ENCODE measurements at places on chromosomes 13 and 19.

DNA sequence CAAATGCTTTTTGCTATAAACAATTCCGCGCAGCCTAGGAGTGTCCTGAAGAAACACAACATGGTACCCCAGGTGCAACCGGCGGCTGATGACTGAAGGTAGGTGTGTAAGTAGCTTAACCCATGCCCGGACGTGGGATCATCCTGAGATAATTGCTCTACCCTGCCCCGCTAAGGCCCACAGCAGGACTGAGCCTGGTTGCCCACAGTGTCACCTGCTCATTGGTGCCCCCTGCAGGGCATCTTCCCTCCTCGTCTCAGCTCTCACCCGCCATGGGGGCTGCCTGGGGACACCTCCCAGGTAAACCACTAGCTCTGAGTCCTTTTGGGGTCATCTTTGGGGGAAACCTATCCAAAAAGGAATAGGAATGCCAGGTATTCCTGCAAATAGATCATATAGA is 22.3 kb downstream of the TMEM161A start:
- peak; percentile 30 for DNase-seq

DNA sequence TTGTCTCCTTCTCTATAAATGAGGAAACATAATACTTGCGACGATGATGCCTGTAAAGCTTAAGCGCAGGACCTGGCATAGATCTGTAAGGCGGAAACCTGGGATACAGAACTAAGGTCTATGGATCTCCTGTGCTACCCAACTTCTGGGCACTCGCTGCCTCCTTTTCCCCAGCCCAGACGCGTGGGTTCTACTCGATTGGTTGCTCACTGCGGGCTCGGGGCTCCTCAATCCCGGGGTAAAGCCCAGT is 615 bp upstream of the PSMC4 start:
- no peak for DNase-seq

GRCh38 chr19:35666251-35666913 is at the start of gene UPK1A:
UPK1A (plus strand) TSS chr19:35666517; CDS start chr19:35666813, 296 bp downstream.
- no peak for DNase-seq

- DNase-seq, result no peak
These were observed 36.1 kb downstream of the TNFSF13B start for GRCh38 chr13:108305655-108306054.

DNA sequence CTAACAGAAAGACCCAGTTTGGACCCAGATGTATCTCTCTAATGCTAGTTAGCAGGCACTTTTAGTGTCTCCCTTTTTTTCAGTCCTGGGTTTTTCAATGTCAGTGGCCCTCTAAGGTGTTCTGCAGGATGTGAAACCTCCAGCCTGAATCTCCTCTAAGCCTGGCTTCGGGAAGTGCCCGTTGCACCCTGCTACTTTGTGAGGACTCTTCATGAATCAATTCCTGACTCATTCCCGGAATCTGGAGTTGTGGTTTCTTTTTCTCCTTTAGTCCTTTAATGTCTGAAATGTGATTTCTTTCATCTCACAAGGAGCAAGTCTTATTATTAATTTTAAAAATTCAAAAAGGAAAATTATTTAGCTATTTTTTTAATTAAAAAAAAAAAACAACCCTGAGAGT is 116.0 kb downstream of the ZNF536 start:
- DNase-seq, result no peak

DNA sequence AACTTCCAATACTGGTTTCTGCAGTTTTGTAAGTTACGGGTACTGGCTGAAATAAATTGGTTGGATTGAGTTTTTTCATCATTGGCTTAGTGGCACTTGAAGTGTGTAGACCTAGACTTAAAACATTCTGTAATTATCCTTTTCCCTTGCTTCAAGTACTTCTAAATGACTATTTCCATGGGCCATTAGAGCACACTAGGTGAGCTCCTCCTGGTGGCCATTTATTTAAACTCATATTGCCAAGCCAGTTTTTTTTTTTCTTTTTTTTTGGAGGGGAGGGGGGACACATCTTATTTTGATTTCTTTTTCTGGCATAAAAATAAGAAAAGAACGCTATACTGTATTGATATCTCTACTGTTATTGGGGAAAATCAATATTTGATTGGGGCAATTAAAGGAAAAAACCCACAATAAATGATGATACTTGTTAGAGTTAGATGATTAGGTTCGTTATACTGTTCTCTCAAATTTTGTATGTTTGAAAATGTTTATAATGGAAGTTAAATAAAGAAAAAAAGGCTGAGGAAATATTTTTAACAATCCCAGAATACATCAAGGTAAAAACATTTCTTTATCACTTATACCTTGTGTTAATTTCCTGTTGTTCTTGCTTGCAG is 82.9 kb downstream of the PDS5B start:
- peak; percentile 10 for DNase-seq

DNA sequence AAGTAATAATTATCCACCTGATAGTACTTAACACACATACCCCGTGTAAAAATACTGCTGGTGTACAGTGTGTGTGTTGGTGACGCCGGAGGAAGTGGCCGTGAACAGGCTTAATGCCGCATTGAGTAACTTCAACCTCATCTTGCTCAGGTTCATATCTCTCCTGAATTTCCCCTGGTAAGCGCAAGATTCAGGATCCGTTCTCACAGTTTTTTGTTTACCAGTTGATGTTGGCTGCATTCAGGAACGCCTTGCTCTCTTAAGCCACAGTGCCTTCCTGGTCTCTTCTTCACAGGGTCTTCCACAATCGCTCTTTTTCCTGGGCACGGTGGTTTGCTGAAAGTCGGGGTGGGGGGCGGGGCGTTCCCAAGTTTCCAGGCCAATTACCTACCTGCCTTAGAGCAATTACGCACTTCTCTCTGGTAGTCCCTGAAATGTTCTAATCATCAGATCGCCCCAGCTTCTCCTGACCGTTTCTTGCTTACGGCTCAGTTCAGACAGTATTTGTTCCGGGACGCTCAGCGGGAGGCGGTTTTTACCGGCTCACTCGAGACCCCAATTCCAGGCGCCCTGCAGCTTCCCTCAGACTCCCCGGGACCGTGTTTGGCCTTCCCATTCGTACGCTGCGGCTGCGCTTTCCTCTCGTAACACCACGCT is 706 bp upstream of the DNAJC3 start:
- DNase-seq, result peak; percentile 8

- no peak for DNase-seq
These were observed 17.6 kb downstream of the ZNF791 start for GRCh38 chr19:12628040-12629022.

DNA sequence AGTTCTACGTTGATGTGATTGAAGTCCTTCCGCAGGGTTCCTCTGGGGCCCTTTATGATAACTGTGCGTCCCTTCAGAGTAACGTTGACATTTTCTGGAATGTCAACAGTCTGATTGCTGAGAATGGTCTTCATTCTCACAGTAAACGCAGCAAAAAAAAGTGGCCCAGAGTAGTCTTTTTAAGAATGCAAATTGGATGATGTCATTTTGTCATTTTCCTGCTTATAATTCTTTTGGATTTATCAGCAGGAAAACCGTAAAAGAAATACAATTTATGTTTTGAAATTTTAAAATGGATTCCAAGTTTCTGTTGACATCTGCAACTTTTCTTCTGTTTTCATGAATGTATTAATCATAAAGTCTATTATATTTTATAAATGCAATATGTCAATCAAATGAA is 14.8 kb downstream of the URI1 start:
- DNase-seq, result no peak

- DNase-seq, result no peak
These were observed 1919.3 kb downstream of the PCDH9 start for GRCh38 chr13:65310663-65311328.

GRCh38 chr13:98325724-98326123 is 148.7 kb upstream of the RNF113B start:
- DNase-seq, result no peak

GRCh38 chr13:21478881-21479808 is 20.0 kb upstream of the ZDHHC20 start:
- DNase-seq, result peak; percentile 20

DNA sequence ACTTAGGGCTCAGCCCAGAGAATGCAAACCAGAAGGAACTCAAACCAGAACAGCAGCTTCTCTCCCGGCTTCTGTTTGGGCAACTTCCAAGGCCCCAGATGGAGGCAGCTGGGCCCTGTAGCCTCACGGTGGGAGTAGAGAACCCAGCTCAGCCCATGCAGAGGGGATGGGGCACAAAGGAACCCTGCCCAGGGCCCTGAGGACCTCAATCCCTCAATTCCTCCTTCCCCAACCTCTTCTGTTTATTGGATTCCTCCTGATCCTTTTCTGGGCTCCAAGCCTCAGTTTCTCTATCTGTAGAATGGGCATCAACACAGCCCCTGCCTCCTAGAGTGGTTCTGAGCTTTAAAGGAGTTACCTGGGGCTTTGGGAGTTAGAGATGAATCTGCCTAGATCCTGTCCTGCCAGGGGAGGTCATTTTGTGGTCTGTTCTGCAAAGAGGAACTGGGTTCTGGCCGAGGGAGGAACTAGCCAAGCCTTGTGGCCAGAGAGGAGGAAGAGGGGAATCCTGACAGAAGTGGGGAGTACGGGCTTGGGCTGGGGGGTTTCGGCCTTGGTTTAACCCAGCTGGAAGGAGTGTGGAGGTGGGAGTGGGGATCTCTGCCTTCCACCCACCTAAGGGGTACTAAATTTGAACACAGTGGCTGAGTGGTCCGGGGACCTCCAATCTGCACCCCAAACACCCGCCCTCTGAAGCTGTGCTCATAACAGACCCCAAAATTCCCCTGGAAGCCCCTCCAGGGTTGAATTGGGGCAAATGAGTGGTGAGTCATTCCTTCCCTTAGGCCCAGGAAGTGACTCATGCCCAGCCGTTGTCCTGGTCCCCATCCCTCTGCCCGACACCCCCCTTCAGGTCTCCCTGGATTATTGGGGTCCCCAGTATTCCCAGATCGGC is 2.7 kb downstream of the ADGRE5 start:
- DNase-seq, result peak; percentile 67

DNA sequence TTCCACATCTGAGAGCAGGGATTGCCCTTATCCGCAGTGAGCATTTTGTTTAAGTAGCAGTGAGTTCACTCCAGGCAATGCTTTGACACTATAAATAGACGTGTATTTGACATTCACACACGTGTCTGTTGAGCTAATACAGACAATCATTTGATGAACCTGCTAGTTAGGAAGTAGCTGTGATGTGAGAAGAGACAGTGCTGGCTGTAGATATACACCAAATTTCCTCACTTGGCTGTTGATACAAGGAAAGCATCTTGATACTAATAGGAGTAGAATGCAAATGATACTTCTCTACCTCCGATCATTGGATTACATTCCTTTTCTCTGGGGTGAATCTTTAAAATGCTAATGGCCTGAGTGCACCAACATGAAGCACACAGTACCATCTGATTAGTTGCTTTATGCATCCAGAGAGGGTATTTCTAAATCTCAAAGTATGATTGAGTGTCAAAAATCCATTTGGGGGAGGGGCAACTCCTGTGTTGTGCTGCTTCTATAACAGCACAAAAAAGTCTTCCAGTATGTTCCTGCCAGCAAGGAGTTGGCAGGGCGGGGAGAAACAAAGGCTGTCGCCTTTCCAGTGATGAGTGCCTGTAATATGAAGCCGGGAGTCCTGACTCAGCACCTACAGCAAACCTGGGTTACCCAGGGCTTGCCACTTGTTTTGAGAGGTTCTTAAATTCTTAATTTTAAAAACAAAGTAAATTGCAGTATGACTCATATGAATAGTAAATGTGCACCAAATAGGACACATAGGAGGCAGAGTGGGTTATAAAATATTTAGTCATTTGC is 7.0 kb downstream of the CUL4A start:
- DNase-seq, result no peak

DNA sequence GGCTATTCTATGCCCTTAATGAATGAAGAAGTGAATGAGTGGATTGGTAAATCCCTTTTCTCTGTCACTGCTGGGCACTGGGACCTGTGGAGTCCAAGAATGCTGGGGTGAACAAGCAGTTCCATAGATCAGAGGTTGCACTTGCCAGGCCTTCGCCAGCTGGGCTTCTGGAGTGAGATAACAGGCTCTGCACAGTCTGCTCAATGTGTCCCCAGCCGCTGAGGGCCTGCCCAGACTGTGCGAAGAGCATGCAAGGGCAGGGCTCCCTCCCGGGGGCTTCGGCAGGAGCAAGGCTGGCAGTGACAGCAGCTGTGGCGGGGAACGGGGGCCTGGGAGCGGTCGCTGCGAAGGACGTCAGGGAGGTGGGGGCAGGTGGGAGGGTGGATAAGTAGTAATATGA is 51.3 kb downstream of the ZNF536 start:
- no peak for DNase-seq

GRCh38 chr19:1811472-1811894 is 593 bp downstream of the ATP8B3 start:
- DNase-seq, result peak; percentile 66

DNA sequence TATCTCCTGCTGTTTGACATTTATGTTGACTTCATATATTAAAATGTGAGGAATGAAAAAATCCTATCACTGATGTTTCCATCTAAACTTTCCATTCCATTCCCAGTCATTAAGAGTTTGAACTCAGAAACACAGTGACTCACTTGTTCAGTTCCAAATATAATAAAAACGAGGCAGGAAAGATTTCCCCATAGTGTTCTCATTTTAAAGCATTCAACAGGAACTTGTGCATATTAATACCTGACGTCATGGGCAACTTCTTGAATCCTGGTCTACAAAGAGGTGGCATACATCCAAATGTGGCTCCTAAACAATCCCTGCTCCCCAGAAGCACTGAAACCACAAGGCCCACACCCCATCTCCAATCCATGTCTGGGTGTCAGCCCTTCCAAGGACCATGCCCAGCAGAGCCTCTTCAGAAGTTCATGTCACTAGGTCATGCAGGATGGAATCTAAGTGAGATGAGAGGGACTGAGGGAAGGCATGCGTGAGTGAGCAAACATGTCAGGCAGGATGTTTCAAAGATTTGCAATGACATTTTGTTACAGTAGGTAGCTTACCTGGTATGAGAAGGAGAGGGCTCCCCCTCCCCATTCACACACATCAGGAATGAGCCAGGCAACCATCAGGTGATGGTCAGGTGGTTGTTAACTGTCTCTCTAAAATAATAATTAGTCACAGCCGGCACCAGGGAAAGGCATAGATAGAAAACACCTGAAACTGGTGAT is 9.4 kb upstream of the ERVV-2 start:
- no peak for DNase-seq

- no peak for DNase-seq
These were observed 24.5 kb upstream of the CYSLTR2 start for GRCh38 chr13:48629277-48629676.

DNA sequence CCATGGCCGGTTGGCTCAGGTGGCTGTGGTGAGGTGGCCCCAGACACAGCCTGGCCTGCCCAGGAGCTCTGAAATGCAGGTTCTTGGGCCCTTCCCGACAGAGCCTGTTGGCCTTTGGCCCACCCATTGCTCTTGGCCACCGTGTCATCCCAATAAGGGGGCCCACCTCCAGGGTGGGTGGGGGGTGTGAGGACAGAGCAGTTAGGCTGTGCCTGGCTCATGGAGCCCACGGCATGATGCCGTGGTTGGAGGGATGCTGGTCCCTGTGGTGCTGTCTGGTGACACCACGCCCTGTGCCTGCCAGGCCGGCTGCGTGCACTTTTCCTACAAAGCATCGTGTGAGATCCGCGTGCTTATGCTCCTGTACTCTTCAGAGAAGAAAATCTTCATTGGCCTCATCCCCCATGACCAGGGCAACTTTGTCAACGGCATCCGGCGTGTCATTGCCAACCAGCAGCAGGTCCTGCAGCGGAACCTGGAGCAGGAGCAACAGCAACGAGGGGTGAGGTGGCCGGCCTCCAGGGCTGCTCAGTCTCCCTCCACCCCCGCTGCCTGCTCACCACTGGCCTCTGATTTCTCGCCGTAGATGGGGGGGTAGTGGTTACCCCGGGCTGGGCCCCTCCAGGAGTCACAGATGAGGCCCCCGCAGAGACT is 7.6 kb downstream of the PNKP start:
- no peak for DNase-seq

Data from activated CD4-positive, alpha-beta T cell treated with anti-CD3 and anti-CD28 coated beads for 4 hours (primary cell).